ENCODE measurements at places on chromosomes 5 and 9. TPM values are rescaled to one million over a fixed set of nuclear protein-coding genes. Genes with fewer than 3 reads are reported as not detected.

The PSAT1 gene
- 6.5 TPM for total RNA-seq

The N4BP3 gene
- total RNA-seq: 22.0 TPM

The C8G gene
- total RNA-seq: 0.77 TPM

The ANGPTL2 gene
- 7.8 TPM for total RNA-seq

The TMEFF1 gene
- 12.0 TPM for total RNA-seq

The LCN15 gene
- total RNA-seq: not detected

The SLCO6A1 gene
- not detected for total RNA-seq

The CCL19 gene
- not detected for total RNA-seq

The PDE4D gene
- 41.7 TPM for total RNA-seq

The ADAMTS6 gene
- 47.2 TPM for total RNA-seq

The INSL6 gene
- total RNA-seq: not detected

The TAF11L10 gene
- total RNA-seq: not detected

The SAXO1 gene
- not detected for total RNA-seq

The KCNN2 gene
- 5.2 TPM for total RNA-seq

The HSD17B4 gene
- 144 TPM for total RNA-seq

The ACTBL2 gene
- total RNA-seq: under 0.01 TPM

The LCN10 gene
- not detected for total RNA-seq

The ACSL6 gene
- total RNA-seq: 0.65 TPM

The CBY3 gene
- 0.09 TPM for total RNA-seq

The PCDHGC4 gene
- 0.65 TPM for total RNA-seq

The SLC6A18 gene
- not detected for total RNA-seq

The CHSY3 gene
- total RNA-seq: 4.4 TPM

The ENC1 gene
- total RNA-seq: 21.9 TPM

The WNT8A gene
- not detected for total RNA-seq
